ENCODE measurements at places on chromosomes 11 and 22.

- no peak for DNase-seq
These were observed at the start of gene P2RY6 for GRCh38 chr11:73271936-73272679. P2RY6 (plus strand) TSS chr11:73272338; CDS start chr11:73296519, 24,181 bp downstream.

GRCh38 chr11:104343578-104343977 is 179.6 kb upstream of the PDGFD start:
- peak; percentile 53 for DNase-seq

DNA sequence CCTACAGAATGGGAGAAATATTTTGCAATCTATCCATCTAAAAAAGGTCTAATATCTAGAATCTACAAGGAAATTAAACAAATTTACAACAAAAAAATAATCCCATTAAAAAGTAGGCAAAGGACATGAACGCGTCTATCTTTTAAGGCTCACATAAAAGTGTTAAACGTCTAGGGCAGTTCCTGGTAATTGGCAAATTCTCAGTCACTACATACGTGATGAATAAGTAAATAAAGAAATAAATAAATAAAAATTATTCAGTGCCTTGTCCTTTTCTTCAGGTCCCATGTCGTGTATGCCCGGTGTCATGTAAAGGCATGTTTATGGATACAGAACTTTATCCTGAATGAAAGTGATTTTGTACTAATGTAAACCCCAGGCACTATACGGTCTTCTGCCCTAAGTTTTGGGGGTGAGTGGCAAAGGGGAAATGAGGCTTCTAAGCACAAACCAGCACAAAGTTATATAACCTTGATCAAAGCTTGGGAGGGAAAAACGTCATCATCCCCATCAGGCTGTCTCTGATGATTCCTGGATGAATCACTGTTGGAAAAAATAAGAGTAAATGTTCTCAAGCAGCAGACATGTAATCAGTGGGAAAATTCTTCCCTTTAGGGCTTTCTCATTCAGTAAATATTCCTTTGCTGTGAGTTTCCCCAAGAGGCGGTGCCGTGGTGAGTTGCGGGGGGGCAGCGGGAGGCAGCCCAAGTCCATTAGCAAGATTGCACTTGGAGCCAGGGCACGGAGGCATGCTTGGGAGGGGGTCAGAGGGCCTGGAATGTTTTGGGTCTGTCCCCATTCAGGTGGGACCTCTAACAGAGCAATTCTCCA is 30.4 kb upstream of the MICAL2 start:
- no peak for DNase-seq

GRCh38 chr11:6968816-6969215 is 42.6 kb downstream of the ZNF215 start:
- no peak for DNase-seq

DNA sequence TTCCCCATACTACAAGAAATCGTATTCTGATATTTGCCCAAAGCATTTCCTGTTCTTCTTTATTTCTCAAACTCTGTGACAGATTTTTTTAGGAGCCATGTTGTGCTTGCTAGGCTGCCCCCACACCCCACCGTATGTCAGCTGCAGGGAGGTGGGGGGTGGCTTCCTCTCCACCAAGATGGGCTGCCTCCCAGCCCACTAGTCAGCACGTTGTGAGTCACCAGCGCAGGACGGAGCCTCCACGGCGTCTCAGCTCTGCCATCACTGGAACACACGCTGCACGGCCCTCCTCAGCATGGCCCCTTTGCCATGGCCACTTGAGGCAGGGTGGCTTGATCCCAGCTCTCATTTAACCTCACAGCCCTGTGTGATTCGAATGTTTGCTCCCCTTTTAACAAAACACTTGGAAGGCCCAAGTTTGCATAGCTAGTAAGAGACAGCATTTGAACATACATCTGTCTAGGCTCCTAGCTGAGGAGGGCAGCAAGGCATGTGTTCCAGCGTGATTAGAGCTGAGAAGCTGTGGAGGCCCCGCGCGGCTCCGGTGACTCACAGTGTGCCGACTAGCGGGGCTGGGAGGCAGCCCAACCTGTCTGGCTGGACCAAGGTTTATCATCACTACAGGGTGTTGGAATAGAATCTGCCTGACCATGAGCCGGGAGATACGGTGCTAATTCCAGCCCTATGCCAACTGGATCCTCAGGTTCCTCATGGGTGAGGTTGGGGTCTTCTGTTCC is 180.7 kb upstream of the NCAM1 start:
- DNase-seq, result no peak

DNA sequence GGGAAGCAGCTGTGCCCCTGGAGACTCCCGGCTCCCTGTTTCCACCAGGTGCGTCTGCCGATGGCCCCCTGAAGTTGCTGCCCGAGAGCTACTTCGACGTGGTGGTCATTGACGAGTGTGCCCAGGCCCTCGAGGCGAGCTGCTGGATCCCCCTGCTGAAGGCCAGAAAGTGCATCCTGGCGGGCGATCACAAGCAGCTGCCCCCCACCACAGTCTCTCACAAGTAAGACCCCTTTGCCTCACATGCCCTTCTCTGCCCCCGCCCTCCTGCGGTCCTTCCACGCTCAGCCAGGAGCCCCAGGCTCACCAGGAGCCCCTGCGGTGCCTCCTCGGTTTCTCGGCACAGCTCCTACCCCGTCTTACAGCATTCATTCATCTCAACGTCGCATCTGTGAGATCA is 25.4 kb downstream of the IGHMBP2 start:
- no peak for DNase-seq

GRCh38 chr11:57641011-57641807 is 8.5 kb downstream of the YPEL4 start:
- DNase-seq, result peak; percentile 61

Data from NCI-H526 (cell line).